ENCODE measurements at places on chromosomes 12 and 14. TPM values are rescaled to one million over a fixed set of nuclear protein-coding genes. Genes with fewer than 3 reads are reported as not detected.

DNA sequence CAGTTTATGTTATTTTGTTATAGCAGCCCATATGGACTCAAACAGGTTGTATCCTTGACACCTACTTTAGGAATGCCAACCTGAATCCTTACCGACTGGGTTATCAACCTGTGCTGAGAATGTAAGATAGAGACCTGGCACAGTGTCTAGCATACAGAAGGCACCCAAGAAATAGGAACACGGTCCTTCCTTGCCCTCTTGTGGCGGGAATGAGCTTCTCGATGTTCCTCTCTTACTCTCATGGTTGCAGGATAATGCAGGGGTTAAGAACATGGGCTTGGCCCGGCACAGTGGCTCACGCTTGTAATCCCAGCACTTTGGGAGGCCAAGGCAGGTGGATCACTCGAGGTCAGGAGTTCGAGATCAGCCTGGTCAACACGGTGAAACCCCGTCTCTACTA is 6.5 kb downstream of the C12orf43 start:
- no peak for DNase-seq

GRCh38 chr14:95876761-95877538 is at the start of gene TUNAR:
TUNAR (plus strand) TSS chr14:95876832.
- DNase-seq = peak; percentile 8

- DNase-seq = no peak
Observed at GRCh38 chr12:19695244-19696098, 256.2 kb downstream of the AEBP2 start.

Gene ATF7IP
- 29.6 TPM for polyA plus RNA-seq

- DNase-seq = no peak
Observed at GRCh38 chr12:14510574-14510973, 57.1 kb downstream of the PLBD1 start.

Gene PMCH
- polyA plus RNA-seq = 0.48 TPM

- no peak for DNase-seq
Observed at GRCh38 chr14:71863049-71863448, 69.2 kb upstream of the RGS6 start.

GRCh38 chr12:54355104-54355815 is 9.0 kb downstream of the GPR84 start:
- peak; percentile 38 for DNase-seq

DNA sequence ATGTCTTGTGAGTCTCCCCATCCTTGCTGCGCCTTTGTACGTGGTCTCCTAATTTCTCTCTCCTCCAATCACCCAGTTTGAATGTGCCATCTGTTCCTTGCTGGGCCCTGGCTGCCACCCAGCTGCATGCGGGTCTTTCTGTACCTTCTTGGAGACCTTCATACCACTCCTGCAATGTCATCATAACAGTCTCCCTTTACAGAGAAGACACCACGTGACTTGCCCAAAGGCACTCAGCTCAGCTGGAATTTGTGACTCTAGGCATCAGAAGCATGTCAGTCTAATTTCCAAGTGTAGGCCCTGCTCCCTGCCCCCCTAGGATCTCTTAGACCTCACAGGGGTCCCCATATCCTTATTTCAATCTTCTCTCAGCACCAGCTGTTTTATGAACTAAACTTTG is 284.2 kb downstream of the TTC8 start:
- DNase-seq = no peak

Gene CLEC2A
- polyA plus RNA-seq = 0.36 TPM

All from muscle of leg (tissue), 16 donors.